Iris pigment epithelial cell (primary cell): ENCODE measurements at places on chromosomes 7 and 10.

DNA sequence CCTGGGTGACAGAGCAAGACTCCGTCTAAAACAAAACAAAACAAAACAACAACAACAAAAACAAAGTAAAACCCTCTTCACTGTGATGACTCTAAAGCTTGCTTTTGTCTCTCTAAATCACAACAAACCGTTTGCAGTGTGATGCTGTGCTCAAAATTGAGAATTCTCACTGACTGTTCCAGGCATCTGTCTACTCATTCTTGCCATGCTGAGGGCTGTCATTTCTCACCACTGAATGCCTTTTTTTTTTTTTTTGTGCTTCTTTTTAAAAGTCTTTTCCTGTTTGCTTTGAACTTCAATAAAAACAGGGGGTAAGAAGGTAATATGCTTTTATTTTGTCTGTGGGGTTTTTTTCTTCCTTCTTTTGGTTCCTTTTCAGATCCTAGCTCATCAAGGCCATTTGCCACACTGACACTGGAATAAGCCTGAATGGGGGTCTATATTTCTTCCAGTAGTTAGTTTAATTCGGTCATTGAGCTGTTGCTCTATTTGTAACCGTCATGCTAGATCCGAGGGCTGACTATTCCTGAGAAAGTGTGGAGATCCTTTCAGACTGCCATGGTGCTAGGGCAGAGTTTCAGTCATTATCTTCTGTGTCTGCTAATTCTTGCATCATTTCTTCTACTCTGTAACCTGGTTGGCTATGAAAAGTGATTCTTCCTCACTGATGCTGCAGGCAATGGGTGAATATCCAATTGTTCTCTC is 10.6 kb downstream of the FAS start:
- peak; percentile 12 for DNase-seq

DNA sequence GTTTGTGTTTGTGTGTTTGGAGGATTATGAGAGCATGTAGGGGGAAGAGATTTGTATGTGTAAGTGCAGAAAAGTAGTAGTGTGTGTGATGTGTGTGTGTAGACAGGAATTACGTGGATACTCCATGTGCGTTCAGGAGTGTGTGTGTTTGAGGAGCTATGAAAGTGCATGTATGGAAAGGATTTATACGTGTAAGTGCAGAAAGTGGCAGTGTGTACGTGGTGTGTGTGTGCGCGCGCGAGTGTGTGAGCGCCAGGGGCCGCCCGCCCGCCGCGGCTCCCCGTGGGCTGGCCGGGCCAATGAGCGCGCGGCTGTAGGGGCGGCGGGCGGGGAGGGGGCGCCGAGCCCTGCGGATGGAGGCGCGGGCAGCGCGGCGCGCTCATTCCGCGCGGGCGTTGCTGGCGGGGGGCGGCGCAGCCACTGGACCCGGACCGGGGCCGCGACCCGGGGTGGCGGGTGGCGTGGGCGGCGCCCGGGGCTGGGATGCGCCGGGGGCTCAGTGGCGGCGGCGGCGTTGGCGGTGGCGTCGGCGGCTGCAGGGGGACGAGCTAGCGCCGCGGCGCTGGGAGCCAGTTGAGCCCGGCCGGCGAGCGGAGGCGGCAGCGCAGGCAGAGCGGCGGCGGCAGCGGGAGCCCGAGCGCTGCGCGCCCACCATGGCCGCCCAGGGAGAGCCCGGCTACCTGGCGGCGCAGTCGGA is at the start of gene BICC1:
Gene BICC1 (plus strand): TSS at position 382 of the 697 bp plus-strand sequence. CDS start 272 bp downstream, at position 654.
- peak; percentile 44 for DNase-seq

GRCh38 chr7:30091491-30091912 is 43.3 kb upstream of the MTURN start:
- DNase-seq = peak; percentile 74

GRCh38 chr7:135645296-135645904 is 16.9 kb upstream of the STMP1 start:
- peak; percentile 65 for DNase-seq

DNA sequence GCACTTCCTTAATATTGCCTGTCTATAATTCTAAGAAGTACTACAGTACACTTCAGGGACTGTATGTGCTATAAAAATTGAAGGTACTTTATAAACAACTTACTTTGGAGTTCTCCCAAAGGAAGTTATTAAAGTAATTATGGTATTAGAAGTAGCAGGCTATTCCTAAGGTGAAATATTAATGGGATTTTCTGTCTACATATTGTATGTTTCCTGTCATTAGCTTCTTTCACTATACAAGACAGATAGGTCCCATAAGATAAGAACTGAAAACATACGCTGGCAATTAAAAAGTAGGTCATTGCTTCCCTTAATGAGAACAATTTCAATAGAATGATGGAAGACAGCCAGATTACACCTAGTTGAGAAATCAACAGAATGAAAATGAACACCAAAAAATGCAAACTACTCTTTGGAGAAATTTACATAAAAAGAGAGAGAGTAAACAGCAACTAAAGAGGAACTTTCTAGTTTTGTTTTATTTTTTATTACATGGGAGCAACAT is 147.0 kb downstream of the HBP1 start:
- DNase-seq = no peak

DNA sequence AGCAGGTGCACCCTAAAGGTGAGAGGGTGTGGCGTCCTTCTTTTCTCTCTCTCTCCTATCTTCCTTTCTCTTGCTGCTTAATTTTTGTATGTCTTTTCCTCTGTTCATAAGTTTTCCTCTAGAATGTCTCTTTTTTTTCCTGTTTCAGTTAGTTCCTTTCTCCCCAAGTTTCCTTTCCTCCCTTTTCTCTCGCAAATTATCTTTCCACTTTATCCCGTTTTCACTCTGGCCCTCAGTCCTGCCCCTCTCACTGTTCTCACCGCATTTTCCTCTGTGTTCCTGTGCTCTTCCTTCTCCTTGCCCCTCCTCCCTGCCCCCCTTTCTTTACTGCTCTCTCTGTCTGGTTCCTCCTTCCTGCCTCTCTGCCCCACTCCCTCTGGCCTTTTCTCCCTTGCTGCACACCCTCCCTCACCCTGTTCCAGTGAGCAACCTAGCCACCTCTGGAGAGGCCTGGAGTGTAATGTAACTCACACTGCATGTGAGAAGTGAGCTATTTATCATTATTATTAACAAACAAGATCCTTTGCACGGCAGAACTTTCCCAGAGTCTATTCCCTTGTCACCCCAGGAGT is 158.5 kb downstream of the C10orf105 start:
- DNase-seq = no peak

DNA sequence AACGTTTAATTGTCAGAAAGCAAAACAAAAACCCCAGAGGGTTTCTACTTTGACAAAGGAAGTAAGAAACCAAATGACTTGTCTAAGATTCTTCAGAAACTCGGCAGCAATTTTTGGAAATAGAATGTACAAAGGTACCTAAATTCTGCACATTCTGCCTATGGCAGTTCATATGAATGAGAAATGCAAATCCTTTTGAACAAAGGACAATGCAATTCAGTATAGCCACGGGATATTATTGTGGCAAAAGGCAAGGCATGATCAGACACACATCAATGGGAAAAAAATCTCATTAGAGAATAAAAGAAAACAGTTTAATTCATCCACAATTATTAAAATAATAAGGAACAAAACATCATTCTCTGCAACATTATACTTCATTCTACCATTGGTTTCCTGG is 93.4 kb downstream of the SEMA3C start:
- no peak for DNase-seq

- no peak for DNase-seq
These were observed 35.0 kb downstream of the CCDC146 start for GRCh38 chr7:77157446-77157845.

DNA sequence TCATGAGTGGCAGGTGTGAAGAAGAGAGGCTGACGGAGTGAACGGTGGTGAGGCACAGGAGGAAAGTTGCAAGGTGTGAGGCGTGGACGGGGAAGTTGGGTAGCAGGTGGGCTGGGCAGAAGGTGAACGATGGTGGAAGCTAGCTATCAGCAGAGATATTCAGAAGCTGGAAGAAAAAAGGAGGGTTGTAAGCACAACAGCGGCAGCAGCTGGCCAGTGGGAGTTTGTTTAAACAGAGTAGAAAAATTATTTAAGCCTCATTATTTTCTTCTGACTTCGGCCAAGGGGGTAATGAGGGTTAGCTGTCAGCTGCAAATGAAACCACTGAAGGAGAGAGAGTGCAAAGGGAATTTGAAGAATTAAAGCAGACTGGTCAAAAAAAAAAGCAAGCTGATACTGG is 62.1 kb upstream of the PRKAR2B start:
- no peak for DNase-seq

DNA sequence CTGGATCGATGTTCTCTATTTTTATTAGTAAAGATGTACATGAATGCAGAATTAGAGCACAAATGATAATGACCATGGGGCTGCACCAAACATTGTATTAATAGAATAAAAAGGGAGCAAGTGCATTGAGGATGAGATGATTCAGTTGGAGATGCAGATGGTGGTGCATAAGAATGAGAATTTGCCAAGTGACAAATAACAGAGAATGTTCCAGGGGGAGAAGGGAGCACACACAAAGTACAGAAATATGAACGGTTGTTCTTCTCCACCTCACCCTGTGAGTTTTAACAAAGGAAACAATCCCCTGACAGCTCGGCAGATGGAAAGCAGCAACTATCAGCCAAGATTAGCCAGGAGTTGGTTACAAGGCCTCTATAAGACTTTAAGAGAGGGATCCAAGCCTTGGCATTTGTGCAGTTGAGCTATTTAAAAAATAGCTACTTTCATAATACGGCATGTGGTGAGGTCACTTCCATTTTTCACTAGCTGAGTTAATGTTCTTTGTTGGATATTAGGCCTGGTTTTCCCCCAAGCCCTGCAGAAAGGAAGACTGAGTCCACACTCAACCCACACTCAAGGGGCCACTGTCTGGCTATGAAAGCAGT is 462.5 kb downstream of the TNS3 start:
- DNase-seq = no peak

DNA sequence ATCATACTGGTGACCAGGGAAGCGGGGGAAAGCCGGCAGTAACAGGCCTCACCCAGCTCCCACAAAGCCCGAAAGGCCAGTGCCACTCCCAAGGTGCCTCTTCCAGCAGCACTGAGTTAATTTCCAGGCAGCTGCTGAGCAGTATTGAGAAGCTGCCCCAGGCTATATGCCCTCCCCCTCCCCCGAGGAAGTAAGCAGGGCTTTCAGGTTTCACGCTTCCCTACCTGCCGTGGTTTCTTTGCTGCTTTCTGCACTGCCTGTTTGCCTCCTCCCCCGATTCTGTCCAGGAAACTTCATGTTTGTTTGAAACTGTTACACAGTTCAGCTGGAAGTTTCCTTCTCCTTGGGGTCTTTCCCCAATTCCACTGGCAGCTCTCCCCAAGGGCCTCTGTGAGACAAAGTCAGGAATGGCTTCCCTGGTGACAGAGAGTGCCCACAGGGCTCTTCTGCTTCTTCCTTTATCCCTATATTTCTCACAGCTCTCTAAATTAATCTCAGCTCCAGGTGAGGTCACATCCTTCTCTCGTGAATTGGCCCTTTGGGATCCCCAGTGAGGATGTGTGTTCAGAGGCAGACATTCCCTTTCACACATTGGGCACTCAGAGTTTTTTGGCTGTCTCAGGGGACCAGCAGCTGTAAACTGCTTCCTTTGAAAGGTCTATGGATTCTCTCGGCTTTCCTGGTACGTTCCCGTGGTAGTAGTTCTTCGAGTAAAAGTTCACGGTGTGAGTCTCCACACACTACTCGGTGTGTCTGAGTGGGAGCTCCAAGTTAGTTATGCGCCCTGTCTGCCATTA is 19.4 kb downstream of the C1GALT1 start:
- no peak for DNase-seq

- DNase-seq = peak; percentile 66
These were observed 119.7 kb downstream of the JMJD1C start for GRCh38 chr10:63346015-63346441.

GRCh38 chr10:68135362-68135761 is 26.1 kb downstream of the MYPN start:
- DNase-seq = peak; percentile 55

- DNase-seq = peak; percentile 54
These were observed 19.9 kb upstream of the ZEB1 start for GRCh38 chr10:31299119-31299518.

DNA sequence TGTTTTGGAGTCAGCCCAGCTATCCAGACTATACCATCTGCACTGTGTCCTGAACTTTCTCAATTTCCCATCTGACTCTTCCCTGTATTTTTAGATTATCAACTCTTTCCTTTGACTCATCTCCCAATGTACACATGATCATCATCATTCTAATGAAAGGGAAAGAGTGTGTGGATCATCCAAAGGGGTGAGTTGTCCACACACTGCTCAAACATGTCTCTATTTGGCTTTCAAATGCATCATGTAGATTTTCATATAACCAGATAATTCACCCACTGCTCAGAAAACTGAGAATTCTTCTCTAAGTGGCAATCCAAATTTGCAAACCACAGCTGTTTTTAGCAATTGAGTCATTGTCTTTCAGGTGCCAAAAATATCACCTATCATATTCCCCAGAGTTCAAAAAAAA is 190.2 kb upstream of the HPS1 start:
- DNase-seq = no peak

DNA sequence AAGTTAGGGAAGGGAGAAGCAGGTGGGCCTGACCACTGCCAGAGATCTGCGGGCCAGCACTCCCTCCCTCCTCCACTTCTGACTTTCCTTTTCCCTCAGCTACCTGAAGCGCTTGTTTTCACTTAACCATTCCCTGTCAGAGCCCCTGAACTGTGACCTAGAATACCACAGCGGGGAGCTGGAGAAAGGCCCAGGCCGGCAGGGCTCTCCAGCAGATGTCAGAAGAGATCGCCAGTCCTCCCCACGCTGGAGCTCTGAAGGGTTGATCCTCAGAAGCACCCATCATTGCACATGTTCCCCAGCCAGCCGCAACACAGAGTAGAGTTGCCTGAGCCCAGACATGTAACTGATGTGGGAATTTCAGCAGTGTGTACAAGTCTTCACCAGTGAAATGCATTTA is 44.4 kb upstream of the GAD2 start:
- no peak for DNase-seq

- no peak for DNase-seq
These were observed 402.2 kb downstream of the ANKRD7 start for GRCh38 chr7:118626739-118627138.

DNA sequence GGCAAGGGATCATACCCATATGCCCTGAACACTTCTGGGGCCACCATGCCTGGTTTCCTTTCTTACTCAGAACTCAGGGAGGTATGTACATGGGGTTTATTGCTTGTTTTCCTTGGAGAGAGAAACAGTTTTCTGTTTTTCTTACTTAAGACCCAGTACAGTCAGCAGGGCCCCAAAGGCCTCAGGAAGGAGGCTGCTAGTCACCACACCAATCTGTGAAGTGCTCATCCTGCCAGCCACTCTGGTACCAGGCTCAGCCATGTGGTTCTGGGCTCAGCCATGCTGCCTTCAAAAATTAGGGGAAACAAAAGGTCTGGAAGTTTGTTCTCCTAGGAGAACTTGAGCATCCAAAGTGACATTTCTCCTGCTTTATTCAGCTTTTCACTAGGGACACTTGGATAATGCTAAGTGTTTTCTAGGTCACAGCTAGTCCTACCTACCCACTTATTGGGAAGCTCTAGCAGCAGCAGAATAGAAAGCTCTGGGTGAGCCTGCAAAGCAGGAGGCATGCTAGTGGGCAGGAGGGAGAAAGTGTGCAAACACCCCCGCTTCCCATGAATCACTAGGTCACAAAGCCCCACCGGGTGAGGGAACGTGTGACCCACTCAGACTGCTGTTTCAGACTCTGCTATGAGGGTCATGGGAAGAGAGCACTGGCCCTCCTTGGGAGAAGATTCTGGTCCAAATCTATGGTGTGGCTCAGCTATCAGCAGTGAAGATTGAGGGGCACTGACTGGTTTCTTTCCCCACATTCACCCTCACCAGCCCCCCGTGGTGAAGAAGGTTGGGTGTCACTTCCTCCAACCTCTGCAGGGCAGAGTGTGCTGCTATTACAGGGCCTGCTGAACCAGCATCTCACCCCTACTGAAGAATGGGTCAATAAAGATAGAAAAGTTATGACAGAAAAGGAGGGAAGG is 23.9 kb downstream of the NUDCD3 start:
- DNase-seq = peak; percentile 85

GRCh38 chr10:34791228-34791627 is 23.9 kb downstream of the PARD3 start:
- no peak for DNase-seq
